ENCODE measurements at places on chromosomes 2 and 18. TPM values are rescaled to one million over a fixed set of nuclear protein-coding genes. Genes with fewer than 3 reads are reported as not detected.

GRCh38 chr2:200188876-200189275 lies 117.6 kb upstream of the SPATS2L start:
- no peak for DNase-seq

- peak; percentile 3 for DNase-seq
Observed at GRCh38 chr18:11976315-11977152, 4.8 kb upstream of the IMPA2 start.

TEX44 gene
- not detected for polyA plus RNA-seq

- no peak for DNase-seq
Observed at GRCh38 chr2:64698668-64699444, 45.1 kb upstream of the SERTAD2 start.

- DNase-seq, result no peak
Observed at GRCh38 chr2:42327125-42327524, 33.9 kb downstream of the COX7A2L start.

GRCh38 chr2:177106212-177106611 lies 106.4 kb upstream of the HNRNPA3 start:
- DNase-seq, result peak; percentile 12

DNA sequence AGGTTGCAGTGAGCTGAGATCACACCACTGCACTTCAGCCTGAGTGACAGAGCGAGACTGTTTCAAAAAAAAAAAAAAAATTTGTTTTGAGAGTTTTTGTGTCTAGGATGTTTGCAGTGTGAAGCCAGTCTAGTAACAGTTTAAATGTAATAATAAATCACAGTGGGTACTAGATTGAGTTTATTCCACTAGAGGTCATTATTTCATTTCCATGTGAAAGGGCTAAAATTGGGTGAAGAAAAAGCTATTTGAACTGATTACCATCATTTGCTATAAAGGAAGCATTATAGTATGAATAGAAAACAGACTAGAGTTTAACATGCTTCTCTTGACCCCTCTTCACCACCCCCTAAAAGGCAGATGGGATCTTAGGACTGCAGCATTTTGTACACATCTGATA lies 20.3 kb downstream of the SNRPD1 start:
- no peak for DNase-seq

DNA sequence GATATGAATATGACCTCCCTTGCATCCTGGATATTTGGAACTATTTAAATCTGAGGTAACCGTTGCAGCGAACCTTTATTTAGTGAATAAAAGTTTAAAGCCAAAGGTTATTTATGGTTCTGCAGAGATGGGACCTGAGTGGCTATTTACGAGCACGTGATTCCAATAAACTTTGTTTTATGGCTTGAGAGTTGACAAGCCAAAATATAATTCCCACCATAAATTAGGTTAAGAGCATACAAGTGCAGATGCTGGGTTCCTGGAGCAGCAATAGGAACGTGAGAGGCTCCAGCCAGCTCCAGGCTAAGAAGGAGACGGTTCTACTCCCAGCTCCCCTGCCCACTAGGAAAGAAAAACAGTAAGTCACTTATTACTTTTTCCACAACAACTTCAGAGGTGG lies 5.2 kb upstream of the HOXD4 start:
- no peak for DNase-seq

DAW1 gene
- not detected for polyA plus RNA-seq

SLC9A4 gene
- not detected for polyA plus RNA-seq

GRCh38 chr2:128492966-128493811 lies 174.5 kb upstream of the HS6ST1 start:
- peak; percentile 46 for DNase-seq

DNA sequence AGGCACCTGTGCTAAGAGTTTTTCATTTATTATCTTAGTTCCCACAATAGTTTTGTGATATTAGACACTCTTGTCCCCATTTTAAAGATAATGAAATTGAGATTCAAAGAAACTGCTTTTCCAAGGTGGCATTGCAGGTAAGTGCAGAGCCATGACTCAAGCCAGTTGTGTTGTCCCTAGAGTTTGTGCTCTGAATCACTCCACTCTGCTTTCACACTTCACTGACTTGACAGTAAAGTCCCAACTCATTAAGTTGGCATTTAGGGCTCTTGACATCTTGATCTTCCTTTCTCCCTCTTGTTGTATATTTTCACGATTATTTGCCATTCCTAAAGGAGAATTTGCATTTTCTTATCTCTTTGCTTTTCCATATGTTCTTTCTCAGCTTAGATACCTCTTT lies 114.3 kb downstream of the DIS3L2 start:
- no peak for DNase-seq

Data from K562 (cell line).